ENCODE measurements at places on chromosomes 11 and 22. TPM values are rescaled to one million over a fixed set of nuclear protein-coding genes. Genes with fewer than 3 reads are reported as not detected.

Gene SNX32
- 20.7 TPM for total RNA-seq

Gene VSTM5
- total RNA-seq: 4.7 TPM

Gene TKFC
- 14.4 TPM for total RNA-seq

Gene OR5B21
- not detected for total RNA-seq

Gene MLC1
- total RNA-seq: 23.8 TPM

Gene MIOX
- not detected for total RNA-seq

Gene ST14
- total RNA-seq: 0.31 TPM

Gene TEX54
- not detected for total RNA-seq

Gene HDAC10
- 51.6 TPM for total RNA-seq

Gene AQP11
- 6.6 TPM for total RNA-seq

Gene DKK3
- 226 TPM for total RNA-seq
